ENCODE measurements at places on chromosomes 4 and X.

GRCh38 chr4:6221851-6222760 is 21.8 kb upstream of the JAKMIP1 start:
- DNase-seq, result peak; percentile 49

- DNase-seq, result no peak
Observed at GRCh38 chrX:44451056-44451455, 91.6 kb downstream of the FUNDC1 start.

- no peak for DNase-seq
Observed at GRCh38 chr4:167775375-167775774, 317.0 kb upstream of the ANXA10 start.

DNA sequence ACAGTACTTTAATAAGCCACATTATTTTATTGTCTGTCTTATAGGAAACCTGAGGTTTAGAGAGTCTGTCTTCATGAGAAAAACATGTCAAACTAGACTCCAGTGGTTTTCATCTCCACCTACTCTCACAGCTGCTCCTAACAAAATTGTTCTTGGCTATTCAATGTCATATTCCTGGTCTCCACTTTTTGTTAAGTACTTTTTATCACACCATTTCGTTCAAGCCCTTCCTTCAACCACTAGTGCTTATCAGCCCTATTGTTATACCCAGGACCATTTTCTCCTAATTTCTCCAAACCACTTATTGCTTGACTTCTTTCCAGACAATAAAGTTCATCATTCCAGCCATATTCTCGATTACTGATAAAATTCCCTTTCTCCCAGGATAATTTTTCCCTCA is 1674.3 kb upstream of the AGA start:
- DNase-seq, result no peak

DNA sequence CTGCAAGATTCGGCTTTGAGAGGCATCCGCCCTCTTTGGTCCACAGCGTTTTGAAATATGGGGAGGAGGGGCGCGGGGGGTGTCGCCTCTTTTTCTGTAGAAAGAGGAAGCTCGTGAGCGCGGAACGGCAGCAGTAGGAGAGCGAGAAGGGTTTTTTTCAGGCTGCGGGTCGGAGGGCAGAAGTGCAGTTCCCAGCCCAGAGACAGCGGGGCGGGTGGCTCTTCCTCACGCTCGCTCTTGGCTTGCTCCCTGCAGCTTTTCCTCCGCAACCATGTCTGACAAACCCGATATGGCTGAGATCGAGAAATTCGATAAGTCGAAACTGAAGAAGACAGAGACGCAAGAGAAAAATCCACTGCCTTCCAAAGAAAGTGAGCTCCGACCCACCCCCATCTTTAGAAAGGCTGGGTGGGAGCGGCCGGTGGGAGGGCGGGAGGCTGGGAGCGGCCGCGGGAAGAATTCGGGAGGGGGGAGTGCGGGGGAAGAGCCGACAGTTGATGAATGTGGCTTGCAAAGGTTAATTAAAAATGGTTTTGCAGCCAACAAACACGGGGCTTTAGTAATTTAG is 1.2 kb downstream of the TMSB4X start:
- DNase-seq, result peak; percentile 60

- no peak for DNase-seq
Observed at GRCh38 chr4:38455092-38455862, 208.7 kb upstream of the KLF3 start.

DNA sequence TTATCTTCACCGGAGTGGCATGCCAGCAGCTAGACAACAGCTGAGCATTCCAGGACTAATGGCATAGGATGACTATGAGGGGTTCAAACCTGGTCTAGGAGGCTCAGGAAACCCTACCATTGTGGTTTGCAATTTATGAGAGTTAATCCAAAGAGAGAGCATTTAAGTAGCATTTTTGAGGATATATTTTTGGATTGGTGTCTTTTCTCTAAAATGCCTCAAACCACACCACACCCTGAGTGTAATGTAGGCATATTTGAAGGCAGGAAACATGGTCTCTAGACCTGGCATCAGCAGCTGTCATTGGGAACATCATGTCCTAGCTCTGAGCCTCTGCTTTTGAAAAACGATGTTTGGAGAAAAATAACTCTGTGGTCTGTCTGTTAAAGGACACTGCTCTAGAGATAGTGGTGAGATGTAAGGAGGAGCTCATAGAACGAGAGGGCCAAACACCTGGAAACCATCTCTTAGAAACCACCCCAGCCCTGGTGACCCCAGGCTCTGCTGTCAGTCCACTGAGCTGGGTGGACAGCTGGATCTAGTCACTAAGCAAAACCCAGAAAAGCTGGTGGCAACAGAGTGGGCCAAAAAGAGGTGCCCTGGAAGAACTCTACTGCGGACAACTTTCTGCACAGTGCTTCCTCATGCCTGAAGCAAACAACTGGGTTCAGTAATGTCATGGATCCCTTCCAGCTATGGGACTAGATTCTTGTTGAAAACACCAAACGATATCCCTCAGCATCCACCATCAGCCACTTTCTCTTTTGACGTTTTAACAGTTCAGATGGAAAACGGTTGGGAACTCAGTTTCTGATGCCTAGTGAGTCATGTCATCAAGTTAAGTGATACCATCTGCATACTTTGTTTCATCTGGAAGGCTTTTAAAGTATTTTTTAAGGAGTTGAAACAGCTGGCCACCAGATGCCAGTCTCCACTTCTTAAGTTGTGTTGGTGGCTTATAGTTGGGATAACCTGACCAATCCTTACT is 100.2 kb upstream of the C1QTNF7 start:
- peak; percentile 89 for DNase-seq

DNA sequence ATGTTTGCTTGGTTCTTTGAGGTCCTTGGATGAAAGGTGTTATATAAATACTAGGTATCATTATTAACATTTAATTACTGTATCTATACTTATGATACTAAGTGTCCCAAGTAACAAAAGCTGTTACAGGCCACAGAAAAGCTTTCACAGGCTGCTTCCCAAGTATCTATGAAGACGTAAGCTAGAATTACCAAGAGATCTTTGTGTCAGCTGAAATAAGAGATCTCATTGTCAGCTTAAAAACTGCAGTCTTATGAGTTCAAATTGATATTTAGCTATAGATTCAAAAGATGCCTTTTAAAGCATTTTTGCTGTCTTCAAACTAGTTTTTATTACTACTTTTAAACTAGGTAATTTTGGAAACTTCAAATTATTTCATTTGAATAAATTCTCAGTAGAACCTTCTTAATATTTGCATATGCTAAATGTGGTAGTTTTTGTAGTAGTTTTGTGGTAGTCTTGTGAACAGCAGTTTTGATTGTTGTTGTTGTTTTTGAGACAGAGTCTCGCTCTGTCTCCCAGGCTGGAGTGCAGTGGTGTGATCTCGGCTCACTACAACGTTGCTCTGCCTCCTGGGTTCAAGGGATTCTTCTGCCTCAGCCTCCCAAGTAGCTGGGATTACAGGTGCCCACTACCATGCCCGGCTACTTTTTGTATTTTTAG is 170.0 kb upstream of the RPL34 start:
- no peak for DNase-seq

DNA sequence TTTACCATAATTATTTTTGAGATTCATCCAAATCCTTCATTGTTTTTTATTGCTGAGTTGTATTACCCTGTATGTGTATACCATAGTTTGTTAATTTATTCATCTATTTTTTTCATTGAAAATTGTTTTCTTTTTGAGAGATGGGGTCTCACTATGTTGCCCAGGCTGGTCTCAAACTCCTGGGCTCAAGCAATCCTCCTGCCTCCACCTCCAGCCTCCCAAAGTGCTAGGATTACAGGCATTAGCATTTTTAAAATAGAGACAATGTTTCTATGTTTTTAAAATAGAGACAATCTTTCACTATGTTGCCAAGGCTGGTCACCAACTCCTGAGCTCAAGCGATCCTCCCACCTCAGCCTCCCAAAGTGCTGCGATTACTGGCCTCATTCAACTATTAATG is 1.6 kb upstream of the MAGIX start:
- DNase-seq, result no peak

DNA sequence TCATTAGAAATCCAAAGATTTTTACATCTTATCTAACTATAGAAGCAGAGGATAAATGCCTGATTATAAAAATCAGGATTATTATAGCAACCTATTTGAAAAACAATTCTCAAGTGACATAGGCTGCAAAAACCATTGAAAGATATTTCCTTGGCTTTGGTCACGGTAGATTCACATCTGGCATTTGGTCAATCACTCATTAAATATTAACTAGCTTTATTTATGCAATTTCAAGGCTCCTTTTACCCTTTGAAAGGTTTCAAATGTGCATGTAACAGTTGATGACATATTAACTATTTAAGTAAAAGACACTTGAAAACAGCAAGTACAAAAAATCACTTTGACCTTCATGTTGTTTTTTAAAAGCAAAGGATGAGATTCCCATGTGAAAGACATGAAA is 98.1 kb downstream of the MMRN1 start:
- no peak for DNase-seq

DNA sequence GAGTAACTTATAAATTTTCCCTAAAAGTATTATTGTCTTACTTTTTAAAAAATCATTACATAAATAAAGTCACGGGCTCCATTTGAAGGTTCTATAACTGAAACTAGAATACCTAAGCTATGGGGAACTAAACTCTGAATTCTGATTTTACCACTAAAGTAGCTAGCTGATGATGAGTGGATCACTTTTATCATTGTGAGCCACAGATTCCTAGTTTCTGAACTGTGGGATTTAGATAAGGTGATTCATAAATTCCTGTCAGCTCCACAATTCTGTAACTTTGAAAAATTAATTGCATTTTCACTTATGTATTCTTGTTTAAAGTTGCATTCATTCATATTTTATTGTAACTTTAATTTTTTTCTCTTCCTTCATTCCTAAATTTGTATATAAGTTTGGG is 540.9 kb downstream of the GBA3 start:
- no peak for DNase-seq

DNA sequence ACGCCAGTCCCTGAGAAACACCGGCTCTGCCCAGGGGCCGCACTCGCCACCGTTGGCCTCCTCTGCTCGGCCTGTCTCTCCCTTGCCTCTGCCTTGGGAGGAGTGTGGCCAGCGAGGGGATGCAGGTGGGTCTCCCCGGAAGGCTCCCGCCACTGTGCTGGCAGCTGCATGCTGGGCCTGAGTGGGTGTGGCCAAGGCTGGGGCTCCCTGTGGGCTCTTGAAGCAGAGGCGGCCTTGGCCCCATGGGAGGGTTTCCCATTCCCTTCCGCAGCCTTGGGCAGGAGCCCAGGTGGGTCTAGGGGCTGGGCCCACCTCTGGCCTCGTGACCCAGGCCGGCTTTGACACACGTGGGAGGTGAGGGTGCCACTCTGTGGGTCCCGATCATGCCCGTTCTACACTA is 19.1 kb downstream of the FGFRL1 start:
- DNase-seq, result no peak

GRCh38 chr4:143232277-143232676 is 47.6 kb downstream of the USP38 start:
- no peak for DNase-seq

DNA sequence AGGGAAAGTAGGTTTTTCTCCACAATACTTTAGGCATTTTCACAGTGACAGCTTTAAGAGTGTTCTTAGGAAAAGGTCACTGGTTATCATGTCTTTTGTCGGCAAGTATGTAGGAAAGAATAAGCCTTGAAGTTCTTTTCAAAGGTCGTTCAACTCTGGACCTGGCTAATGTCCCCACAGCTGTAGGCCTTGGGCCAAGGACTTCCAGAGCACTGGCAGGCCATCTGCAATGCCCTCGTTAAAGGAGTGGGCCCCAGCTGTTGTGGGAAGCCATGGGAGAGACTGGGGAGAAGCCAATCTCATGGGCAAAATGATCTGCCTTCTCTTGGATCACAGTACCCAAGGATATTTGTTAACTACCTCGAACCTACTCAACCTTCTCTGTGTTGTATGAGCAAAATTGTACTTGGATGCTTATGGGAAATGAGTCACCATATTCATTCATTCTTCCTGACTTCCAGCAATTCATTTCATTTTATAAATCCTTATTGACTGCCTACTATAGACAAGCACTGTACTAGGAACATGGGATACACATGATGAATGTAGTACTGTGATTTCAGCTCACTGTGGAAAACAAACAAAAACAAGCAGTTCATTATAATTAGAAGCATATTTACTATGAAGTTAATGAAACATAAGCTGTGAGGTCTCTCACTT is 141.1 kb upstream of the KIT start:
- DNase-seq, result peak; percentile 44

DNA sequence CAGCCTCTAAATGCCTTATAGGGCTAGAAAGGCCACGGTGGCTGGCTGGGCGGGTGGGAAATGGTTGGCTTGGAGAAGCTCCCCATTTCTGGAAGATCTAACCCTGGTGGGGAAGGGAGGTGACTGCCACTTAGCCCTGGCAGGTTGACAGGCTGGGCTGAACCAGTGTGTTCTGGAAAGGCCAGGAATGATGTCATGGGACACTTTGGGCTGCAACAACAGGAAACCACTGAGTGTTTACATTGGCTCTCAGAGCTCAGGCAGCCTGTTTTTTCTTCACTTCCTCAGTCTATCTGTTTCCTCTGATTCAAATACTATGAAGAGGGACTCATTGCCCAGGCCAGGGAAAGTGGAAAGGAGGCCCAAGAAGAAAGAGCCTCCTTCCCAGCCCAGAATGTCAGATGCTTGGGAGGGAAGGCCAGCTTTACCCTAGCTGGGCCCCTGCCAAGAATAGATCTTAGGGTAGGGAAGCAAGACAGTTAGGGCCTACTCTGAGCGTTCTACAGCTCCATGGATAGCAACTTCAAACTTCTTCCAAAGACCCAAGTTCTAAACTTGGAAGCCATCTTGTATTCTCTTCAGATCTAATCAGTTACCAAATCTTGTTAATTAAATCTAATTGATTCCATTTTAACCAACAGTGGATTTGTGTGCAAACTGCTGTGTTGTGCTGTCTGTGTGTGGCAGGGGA is 65.8 kb upstream of the MSN start:
- DNase-seq, result peak; percentile 86

GRCh38 chr4:173146456-173146855 is 22.2 kb upstream of the GALNT7 start:
- DNase-seq, result no peak

DNA sequence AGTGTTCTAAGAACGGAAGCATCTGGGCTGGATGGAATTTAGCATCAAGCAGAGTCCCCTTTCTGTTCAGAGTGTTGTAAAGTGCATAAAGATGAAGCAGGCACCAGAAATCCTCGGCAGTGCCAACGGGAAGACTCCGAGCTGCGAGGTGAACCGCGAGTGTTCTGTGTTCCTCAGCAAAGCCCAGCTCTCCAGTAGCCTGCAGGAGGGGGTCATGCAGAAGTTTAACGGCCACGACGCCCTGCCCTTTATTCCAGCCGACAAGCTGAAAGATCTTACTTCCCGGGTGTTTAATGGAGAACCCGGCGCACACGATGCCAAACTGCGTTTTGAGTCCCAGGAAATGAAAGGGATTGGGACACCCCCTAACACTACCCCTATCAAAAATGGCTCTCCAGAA is 29.4 kb downstream of the NSD2 start:
- DNase-seq, result no peak

GRCh38 chr4:101411926-101412325 is 64.6 kb upstream of the PPP3CA start:
- no peak for DNase-seq
